Activated T-helper 1 cell treated with Interleukin-2 at 50 U/mL for 16 hours (primary cell): ENCODE measurements at places on chromosomes 12 and 14.

DNA sequence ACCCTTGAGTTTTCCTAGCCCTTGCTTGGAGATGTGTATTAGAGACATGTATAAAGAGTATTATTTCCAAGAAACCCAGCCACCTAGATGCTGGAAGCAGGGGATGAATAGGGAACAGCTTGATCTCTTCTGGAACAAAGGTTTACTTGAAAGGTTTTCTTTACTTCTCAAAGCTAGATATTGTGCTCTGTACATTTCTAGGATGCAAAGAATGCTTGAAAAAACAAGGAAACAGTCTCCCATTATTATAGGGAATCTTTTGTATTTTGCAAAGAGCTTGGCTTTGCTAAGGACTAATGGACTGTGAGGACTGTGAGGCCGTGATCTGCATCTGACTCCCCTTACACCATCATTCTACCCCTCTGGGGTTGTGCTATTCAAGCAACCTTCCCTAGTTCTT, 77.9 kb downstream of the PRICKLE1 start:
- DNase-seq: no peak

DNA sequence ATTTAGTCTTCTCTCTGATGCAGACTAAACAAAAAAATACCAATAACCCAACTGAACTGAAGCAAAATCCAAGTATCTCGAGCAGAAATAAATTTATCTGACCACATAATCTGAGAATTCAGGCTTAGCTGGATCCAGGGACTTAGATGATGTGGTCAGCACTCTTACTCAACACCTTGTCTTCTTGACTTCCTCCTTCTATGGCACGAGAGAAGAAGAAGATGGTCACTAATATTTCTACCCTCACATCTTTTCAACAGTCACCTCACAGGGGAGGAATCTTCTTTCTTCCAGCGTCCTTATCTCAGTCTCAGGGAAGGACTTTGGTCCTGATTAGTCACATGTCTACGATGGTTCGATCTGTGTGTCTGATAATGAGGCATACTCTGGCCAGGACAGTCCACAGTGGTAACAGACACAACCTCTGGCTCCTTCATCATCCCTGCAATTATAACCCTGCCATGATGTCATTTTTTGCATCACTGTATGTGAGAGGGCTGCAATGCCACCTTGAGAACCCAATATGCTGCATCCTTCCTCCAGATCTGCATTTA, 15.8 kb downstream of the RGS6 start:
- no peak for DNase-seq

DNA sequence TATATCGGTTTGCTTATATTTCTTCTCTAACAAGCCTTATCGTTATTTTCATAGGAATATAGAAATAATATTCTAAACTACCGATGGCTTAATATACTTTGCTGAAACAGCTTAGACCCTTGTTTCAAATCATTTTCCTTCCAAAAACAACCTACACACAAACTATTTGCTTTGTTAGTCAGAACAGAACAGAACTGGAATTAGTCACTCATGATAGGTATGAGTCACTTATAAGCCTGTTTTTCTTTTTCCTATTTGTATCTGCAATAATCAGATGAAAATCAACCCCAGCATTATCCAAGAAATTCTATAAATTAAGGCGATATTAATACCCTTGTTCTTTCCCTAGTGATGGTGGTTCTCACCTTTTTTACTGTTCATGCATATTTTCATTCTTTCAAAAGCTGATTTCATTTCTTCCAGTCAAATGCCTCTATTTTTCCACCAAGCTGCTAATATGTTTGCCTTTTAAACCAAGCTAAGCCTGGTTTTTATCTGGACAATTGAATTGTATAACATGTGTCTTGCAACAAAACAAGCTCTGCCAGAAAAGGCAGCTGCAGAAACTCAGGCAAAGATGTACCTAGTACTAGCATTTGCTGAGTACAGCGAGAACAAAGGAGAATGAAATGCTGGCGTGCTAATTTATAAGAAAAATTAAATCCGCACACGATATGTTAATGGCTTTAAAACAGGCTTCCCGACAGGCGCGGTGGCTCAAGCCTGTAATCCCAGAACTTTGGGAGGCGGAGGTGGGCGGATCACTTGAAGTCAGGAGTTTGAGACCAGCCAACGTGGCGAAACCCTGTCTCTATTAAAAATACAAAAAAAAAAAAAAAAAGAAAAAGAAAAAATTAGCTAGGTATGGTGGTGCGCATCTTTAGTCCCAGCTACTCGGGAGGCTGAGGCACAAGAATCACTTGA, 1418.2 kb downstream of the AACS start:
- no peak for DNase-seq

GRCh38 chr14:41062826-41063225, 543.9 kb upstream of the LRFN5 start:
- no peak for DNase-seq

DNA sequence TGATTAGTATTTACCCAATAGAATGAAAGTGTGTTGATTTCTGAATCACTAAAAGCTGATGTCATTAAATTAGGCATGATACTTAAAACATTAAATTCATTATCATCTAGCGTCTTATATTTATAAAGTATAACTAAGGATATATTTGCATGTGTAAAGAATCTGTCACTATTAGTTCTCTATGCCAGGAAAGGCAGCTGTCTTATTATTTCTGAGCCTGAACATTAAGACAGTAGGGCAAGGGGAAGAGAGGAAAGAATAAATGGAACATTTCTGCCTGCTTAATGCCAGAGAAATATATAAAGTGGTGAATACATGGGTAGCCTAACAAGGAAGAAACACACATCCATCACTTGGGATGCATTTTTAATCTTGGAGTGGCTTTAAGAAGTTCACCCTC, 965.1 kb upstream of the TMEM132C start:
- DNase-seq: no peak

- no peak for DNase-seq
Measured at GRCh38 chr12:8466241-8466640, 10.5 kb downstream of the CLEC6A start.

DNA sequence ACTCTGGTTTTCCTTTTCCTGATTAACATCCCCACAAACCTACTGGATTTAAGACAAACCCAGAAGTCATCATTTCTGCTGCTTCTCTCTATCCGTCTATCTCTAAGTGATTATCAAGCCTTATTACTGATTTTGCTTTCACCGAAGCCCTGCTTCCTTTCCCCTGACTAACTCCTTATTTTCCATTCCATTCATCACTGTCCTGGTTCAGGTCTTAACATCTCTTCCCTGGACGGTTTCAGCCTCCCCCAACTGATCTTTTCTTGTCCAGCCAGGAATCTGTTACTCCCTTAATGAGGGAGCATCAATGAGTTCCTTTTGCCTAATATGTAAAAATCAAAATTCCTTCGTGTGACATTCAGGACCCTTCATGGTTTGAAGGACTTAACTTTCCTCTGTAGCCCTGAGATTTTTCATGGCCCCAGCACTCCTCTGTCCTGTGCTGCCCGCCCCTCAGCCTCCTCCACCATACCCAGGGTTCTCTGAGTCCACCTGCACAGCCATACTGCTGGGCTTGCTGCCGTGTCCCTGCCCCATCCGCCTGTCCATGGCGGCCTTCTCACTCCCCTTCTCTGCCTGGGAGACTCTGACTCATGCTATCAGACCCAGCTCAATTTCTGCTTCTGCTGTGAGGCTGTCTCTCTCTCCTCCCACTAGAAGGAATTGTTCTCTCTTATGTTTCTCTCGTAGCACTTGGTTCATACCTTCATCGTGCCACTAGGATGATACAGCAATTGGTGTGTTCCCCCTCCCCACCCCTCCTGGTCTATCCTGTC, 167.8 kb upstream of the HIF1A start:
- no peak for DNase-seq

DNA sequence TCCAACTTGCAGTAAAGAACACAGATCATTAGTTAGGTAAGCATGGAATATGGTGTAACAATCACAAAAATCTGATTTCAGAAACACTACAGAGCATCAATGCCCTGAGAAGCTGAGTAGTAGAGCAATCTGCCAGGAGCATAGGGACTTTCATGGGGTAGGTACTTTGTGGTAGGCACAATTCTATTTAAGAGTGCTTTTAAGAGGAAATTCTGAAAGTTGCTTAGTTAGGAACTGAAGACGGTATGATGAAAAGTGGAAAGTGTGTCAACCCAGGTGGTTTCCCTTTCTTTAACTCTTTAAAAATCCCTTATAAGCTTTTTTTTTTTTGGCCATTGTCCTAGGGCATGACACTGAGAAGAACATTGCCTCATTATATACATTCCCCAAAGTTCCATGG, 535.7 kb upstream of the FBXO33 start:
- no peak for DNase-seq

GRCh38 chr14:103910262-103910935, 17.9 kb upstream of the TDRD9 start:
- DNase-seq: peak; percentile 47
